Fibroblast of villous mesenchyme (primary cell): ENCODE measurements at places on chromosomes 7 and 10.
A peak's percentile ranks its signal among the peaks of the same experiment; 100 is the strongest.

GRCh38 chr10:23201837-23202236 lies 9.7 kb downstream of the PTF1A start:
- DNase-seq, result no peak

GRCh38 chr7:153110606-153111005 lies 351.1 kb downstream of the ACTR3B start:
- no peak for DNase-seq

GRCh38 chr10:18594574-18595156 lies 56.7 kb downstream of the NSUN6 start:
- no peak for DNase-seq

DNA sequence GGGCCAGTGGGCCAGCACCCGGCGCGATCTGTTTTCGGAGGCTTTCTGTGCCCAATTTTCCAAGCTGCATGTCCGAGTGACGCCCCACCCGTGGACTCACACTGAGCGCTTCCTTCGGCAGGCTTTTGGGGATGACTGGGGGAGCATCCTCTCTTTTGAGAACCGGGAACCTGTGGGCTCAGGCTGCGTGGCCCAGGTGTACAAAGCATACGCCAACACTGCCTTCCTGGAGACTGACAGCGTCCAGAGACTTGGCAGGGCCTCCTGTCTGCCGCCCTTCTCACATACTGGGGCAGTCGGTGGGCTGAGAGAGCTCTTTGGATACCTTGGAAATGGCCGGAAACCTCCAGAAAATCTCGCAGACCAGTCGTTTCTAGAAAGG lies 1.0 kb downstream of the ADCK2 start:
- no peak for DNase-seq

DNA sequence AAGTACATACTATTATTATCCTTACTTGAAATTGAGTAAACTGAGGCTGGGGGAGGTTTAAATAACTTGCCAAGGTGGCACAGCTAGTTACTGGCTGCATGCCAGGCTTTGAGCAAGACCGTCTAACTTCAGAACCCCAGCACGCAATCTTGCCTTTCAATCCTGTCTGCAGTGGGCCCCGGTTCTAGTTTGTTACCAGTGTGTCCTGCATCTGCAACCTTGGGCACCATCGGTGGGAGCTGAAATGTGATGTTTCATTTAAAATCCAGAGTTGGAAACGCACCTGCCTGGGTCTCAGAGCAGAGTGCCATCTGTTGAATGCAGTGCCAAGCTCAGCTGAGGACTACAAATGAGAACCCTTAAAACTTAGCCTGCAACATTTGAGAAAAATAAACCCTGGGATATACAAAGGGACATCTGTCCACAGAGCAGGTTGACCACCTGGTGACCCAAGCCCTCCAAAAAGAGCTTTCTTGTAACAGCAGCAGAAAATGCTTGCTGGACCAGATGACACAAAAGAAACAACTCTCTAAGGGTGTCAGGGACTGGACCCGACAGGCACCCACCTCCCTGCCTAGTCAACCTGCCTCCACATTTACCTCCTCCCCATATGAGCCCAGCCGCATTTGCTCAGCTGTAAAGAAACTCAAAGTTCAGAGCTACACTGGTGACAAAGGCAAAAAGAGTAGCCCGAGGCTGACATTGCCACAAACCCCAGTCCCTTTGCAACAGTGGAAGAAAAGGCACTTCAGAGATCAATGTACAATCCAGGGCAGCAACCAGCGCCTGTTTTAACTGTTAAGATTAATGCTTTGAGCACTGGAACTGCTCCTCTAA lies 1.7 kb downstream of the SH3PXD2A start:
- DNase-seq, result no peak

GRCh38 chr7:95511716-95512260 lies 26.0 kb downstream of the ASB4 start:
- DNase-seq, result peak; percentile 77

DNA sequence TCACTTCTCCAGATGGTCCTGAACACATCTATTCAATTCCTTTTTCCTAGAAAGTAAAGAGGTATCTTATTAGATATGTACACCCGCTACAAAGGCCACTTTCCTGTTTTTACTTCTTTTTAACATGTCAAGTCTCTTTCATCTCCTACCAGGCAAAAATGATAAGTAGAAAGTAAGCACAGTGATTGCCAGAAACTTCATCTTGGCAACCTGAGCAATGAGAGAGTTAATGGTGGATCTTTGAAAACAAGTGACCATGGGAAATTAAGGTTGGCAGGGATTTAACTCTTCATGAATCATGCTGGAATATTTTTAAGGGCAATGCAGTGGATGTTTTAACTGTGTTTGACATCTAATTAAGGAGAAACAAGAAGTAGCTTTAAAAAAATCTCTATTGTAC lies 2.7 kb downstream of the SEMA3A start:
- DNase-seq, result peak; percentile 28

DNA sequence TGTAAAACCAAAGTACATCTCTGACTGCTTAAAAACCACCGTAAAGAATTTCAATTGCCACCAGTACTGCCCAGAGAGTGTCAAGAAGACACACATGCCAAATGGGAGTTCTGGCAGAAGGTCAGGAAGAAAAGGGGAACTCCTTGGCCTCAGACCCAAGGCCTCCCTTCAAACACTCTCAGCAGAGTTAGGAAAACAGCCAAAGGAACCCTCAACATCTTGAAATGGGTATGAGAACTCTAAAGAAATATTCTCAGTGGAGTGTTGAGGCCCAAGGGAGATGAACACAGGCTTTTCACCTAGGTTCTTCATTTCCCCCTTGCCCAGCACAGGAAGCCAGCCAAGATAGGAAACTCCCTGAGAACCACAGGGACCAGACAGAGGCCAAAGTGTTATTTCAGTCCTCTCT lies 96.1 kb upstream of the ASAH2 start:
- DNase-seq, result no peak

GRCh38 chr7:115056019-115056418 lies 134.1 kb downstream of the MDFIC start:
- no peak for DNase-seq

DNA sequence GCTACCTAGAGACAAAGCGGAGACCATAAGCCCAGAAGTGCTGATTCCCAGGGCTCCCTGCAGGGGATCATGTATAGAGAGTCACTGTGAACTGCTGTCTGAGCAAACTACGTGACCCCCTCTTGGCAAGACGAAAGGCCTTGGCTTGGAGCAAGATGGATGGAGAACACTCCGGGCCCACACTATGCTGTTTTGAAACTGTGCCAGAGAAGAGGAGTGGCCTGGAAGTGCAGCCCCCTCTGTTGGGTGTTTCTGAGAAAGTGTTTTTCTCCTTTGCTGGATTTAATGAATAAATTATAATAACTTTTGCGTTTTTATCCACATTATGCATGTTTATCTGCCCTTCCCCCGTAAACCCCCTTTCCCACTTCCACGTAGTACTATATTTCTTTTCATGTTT lies 639.3 kb upstream of the GALNT17 start:
- DNase-seq, result no peak

DNA sequence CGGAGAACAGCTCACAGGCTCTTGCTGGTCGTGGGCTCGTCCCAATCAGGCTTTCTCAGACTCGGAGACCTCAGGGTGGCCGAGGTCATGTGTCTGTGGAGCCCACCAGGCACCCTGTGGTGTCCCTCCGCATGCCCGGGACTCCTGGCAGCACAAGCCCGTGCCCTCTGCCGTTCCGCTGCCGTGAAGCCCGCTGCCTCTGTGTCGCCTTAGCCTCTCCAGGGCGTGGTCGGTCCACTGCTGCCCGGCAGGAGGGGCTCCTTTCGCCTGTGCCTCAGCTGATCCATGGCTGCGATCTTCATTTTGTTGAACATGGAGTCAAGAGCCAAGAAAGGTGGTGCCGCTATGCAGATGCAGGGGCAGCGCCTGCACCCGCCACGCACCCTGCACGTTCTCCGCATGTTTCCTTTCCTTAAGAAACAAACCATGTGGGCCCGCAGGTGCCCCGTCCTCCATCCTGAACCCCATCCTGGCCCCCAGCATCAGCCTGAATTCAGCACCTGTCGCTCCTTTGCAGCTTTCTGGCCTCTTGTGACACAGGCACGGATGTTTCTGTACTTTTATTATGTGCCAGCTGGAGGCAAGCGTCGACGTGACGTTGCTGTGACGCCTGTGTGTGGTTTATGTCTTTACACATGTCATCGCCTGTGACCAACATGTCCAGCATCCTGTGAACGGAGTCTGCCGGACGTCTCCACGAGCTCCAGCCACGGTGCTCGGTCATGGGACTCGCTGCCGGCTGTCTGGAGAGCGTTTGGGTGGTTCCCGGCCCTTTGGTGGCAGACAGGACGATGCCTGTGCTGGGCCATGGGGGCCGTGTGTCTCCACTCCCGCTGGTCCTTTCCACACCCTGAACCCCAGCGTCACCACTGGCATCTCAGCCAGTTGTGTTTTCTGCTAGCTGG lies 69.9 kb downstream of the NKX6-2 start:
- no peak for DNase-seq

GRCh38 chr7:124257638-124258308 lies 224.9 kb upstream of the TMEM229A start:
- no peak for DNase-seq

GRCh38 chr7:81846398-81846797 lies 76.6 kb upstream of the HGF start:
- peak; percentile 81 for DNase-seq

GRCh38 chr7:41570766-41571165 lies 132.1 kb downstream of the INHBA start:
- DNase-seq, result no peak

- peak; percentile 89 for DNase-seq
Measured at GRCh38 chr10:5446390-5446926, 34.1 kb downstream of the NET1 start.

- peak; percentile 51 for DNase-seq
Measured at GRCh38 chr7:112145206-112145605, 61.0 kb downstream of the DOCK4 start.

DNA sequence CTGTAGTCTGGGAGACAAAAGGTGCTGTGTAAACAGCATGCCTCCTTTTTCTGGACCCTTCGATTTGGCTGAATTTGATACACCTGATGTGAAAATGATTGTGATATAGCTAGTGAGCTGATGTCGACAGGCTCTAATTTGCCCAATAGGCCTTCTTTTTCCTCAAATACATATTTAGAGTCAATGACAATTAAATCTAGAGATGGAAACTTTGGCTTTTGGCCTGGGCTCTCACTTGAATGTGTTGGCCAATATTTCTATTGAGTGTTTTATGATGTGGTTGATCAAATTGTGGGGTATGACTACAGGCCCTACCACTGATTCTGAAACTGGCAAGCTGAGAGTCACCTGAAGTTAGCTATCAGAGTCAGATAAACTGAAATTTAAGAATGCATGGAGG lies 151.8 kb upstream of the MEOX2 start:
- DNase-seq, result no peak

DNA sequence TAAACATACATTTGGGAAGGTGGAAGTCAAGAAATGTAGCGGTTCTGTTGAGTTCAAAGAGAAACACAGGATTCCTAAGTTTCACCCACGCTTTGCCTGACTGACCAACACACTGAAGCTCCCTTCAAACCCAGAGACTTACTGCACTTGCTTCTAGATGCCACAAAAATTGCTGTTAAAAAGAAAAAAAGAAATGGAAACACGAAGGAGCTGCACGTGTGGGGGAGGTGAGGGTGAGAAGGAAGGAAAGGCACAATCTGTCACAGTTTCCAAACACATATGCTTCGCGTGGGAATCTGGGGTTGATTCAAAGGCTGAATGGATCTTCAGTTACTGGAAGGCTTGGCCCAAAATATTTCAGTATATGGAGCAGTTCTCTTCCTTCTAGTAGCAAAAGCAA lies 495.6 kb downstream of the DNAJB6 start:
- DNase-seq, result no peak

- no peak for DNase-seq
Measured at GRCh38 chr10:77855404-77856155, 71.0 kb downstream of the DLG5 start.

DNA sequence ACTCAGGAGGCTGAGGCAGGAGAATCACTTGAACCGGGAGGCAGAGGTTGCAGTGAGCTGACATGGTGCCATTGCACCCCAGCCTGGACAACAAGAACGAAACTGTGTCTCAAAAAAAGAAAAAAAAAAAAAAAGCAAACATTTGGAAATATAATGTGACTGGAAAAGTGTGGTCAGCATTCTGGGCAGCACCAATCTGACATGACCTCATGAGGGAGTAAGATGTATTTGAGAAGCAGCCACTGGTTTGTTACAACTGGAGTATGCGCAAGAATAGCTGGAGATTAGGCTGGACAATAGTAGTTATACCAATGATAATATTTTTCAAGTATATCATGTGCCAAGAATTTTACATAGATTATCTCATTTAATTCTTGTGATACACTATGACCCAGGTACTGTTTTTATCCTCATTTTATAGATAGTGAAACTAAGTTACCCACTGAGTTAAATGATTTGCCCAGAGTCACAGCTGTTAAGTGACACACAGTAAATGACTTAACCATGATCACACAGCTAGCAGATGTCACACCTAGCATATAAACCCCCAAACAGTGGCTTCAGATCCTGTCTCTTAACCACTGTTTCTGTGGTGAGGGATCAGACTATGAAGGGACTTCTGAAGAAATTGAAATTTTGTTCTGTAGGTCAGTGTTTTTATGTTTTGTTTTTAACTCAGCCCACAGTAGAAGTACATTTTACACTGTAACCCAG lies 11.1 kb downstream of the MCU start:
- peak; percentile 49 for DNase-seq

DNA sequence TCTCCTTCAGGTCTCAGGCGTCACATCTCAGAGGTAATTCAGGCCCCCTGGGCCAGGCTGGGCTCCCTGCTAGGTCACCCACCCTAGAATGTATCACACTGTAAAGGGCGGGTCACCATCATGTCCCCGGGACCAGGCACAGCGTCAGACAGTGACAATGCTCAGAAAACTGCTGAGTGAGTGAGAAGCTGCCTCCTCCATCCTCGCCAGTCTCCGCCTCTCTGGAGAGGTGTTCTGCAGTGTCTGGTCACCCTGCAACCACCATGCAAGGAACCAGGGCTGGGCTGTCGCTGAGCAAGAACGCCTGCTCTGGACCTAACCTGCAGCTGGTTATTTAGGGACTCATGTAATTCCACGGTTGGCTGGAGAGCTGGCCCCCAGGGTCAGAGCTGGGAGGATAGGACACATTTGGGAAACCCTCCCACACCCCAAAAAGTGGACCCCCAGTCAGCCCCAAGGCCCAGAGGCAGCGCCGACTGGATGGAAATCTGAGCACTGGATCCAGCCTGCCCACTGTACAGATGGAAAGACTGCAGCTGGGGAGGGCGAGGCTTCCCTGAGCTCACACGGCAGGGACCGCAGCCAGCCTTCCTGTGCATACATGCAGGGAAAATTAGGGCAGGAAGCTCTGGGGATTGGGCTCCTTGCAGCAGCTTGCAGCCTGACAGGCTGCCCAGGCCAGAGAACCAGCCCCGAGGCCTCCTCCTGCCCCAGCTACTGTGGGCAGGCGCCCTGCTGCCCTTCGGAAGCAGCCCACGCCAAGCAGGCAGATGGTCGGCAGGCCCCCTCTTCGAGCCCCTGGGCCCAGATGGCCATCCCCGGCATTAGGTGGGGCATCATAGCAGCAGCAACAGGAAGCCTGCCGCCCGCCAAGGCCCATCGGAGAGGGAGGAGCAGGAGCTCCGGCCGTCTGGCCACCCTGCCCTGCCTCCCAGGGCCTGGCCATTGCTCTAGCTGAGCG lies 105.4 kb upstream of the ZMIZ1 start:
- DNase-seq, result no peak
